CD14-positive monocyte (primary cell): ENCODE measurements at places on chromosomes 4 and X. TPM values are rescaled to one million over a fixed set of nuclear protein-coding genes. Genes with fewer than 3 reads are reported as not detected.

GRCh38 chr4:124278477-124278876 is 434.1 kb downstream of the ANKRD50 start:
- no peaks in the 10 kb centered on the region for H3K27me3 ChIP-seq
- H3K4me1 ChIP-seq = no peaks in the 10 kb centered on the region
- H3K27ac ChIP-seq = no peak overlapping the region
- no peak for DNase-seq
- H3K36me3 ChIP-seq = no peaks in the 10 kb centered on the region

DNA sequence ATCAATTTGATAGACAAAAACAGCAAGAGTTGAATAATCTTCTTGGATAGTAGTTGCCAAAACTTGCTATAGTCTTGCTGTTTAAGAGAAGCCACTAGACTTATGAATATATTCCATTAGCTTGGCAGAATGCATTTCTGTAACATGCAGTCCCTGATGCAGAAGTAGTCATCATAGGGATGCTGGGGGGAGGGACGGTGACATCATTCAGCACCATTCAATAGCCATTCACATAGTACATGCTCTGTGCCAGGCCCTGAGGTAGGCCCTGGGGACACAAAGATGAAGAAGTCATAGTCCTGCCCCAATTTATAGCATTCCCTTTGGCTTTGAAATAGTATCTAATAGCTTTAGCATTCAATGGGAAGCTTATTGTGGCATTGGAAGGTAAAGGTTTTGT is 185.5 kb upstream of the AFF2 start:
- H3K4me1 ChIP-seq = peaks cover 40% of the 10 kb centered on the region
- no peak for DNase-seq
- no peak overlapping the region for H3K27ac ChIP-seq
- H3K4me3 ChIP-seq = no peak overlapping the region
- H3K27me3 ChIP-seq = no peaks in the 10 kb centered on the region
- H3K36me3 ChIP-seq = no peaks in the 10 kb centered on the region

DNA sequence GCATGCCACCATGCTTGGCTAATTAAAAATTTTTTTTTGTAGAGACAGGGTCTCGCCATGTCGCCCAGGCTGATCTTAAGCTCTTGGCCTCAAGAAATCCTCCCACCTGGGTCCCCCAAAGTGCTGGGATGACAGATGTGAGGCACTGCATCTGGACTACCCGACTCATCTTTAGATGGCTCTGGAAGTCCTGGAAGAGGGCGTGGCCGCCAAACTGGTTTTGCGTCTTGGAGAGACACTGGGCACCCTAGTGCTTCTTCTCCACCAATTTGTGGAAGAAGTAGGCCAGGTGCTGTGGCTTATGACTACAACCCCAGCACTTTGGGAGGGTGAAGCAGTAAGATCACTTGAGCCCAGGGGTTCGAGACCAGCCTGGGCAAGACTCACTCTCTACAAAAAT is 47.6 kb downstream of the HOPX start:
- H3K36me3 ChIP-seq = no peaks in the 10 kb centered on the region
- no peaks in the 10 kb centered on the region for H3K4me1 ChIP-seq
- H3K27me3 ChIP-seq = no peaks in the 10 kb centered on the region
- no peak overlapping the region for H3K4me3 ChIP-seq
- H3K27ac ChIP-seq = no peak overlapping the region

DNA sequence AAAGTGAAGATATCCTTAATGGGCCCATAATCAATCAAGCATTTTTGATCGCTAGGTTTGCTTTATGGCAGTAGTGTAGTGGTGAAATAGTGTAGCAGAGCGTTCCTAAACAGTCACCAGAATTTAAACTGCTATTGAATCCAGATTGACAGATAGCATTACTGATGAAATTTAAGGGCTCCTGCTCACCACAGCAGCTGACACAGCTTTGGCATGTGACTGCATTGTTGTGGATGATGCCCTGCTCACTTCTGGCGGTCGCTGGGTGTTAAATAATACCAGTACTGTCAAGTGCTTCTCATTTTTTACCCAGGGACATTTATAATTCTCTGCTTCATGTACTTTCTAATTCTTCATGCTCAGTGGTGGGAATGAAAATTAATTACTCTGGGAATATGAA is 102.0 kb upstream of the ARHGAP24 start:
- DNase-seq = no peak
- no peaks in the 10 kb centered on the region for H3K27me3 ChIP-seq
- H3K4me3 ChIP-seq = no peak overlapping the region
- no peak overlapping the region for H3K27ac ChIP-seq
- H3K4me1 ChIP-seq = no peaks in the 10 kb centered on the region

GRCh38 chr4:26152056-26152455 is 168.8 kb upstream of the RBPJ start:
- H3K27me3 ChIP-seq = no peaks in the 10 kb centered on the region
- H3K27ac ChIP-seq = no peak overlapping the region
- no peak overlapping the region for H3K4me3 ChIP-seq
- H3K4me1 ChIP-seq = peaks cover 34% of the 10 kb centered on the region
- no peak for DNase-seq

- peaks cover 7% of the 10 kb centered on the region for H3K36me3 ChIP-seq
- H3K4me1 ChIP-seq = no peaks in the 10 kb centered on the region
- no peaks in the 10 kb centered on the region for H3K27me3 ChIP-seq
- no peak overlapping the region for H3K4me3 ChIP-seq
- H3K27ac ChIP-seq = no peak overlapping the region
- DNase-seq = no peak
These were observed 41.3 kb downstream of the KIF4A start for GRCh38 chrX:70331161-70331560.

- H3K27me3 ChIP-seq = no peaks in the 10 kb centered on the region
- DNase-seq = no peak
- H3K4me3 ChIP-seq = no peak overlapping the region
These were observed 3.6 kb upstream of the TDO2 start for GRCh38 chr4:155899891-155900290.

DNA sequence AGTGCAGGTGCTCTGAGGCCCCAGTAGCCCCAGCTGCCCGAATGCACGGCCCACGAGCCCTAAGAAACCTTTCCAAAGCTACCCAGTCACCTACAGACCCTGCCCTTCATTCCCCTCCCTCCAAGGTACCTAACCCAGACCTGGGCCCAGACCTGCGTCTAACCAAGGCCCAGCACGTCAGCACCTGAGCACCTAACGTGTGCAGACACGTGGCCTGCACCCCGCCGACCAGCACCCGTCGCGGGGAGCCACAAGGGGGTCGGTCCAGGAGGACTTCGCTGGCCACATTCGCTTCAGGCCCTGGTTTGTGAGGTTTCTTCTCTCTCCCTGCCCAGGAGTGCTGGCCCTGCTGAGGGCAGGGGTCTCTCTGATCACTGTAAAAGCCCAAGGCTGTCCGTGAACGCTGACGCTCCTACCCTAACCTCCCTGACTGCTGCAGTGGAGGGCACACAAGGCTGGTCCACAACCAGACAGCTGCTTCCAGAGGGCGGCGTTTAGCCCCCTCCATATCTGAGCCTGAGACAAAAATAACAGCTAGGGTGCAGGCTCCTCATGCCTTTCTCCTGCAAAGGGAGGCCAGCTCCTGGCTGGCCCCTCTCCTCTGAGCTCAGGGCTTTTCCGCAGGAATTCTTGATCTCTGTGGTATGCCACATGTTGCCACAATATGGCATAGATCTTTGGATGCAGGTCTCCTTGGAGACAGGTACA is 31.8 kb downstream of the WDR1 start:
- H3K4me1 ChIP-seq = no peaks in the 10 kb centered on the region
- H3K27ac ChIP-seq = no peak overlapping the region
- DNase-seq = no peak
- H3K27me3 ChIP-seq = no peaks in the 10 kb centered on the region

DNA sequence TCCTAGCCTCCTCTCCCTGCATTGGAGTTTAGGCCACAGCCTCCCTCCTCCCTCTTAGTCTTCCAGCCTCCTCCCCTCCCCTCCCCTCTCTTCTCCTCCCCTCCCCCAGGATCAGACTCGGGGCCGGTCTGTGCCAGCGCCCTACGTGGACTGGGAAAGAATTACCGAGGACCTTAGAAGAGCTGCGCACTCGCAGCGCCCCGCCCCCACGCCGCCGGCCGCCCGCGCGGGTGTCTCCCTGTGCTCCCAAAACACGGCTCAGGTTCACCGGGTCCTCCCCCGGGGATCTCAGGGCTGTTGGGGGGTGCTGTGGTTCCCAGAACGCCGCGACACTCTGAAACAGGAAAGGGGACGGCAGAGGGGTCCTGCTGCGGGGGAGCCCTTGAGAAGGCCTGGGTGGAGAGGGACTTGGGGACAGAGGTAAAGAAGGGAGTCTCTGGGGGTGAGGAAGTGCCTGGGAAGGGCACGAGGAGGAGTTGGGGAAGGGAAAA is 122.3 kb upstream of the TBL1X start:
- peaks cover 48% of the 10 kb centered on the region for H3K4me1 ChIP-seq
- peak; percentile 70 for DNase-seq
- no peaks in the 10 kb centered on the region for H3K36me3 ChIP-seq
- no peak overlapping the region for H3K27ac ChIP-seq

DNA sequence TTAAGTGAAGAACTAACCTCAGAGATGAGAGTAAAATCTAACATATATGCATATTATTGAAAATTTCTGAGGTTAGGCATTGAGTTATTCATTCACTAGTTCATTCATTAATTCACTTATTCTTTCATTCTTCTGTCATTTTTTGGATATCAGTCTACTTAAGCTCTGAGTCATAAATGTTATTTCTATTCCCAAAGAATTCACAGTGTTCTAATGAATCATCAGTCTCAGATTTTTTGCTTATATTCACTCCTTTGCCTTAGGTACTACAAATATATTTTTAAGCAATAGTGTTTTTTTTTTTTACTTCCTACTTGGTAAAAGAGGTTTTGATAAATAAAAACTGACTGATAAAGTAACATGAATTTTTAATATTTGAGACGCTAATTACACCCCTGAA is 95.2 kb upstream of the DKK2 start:
- H3K27me3 ChIP-seq = no peaks in the 10 kb centered on the region
- no peaks in the 10 kb centered on the region for H3K36me3 ChIP-seq
- no peak for DNase-seq
- H3K27ac ChIP-seq = no peak overlapping the region

GRCh38 chrX:72030431-72030830 is 101.3 kb downstream of the RTL5 start:
- no peaks in the 10 kb centered on the region for H3K36me3 ChIP-seq
- H3K4me1 ChIP-seq = no peaks in the 10 kb centered on the region
- H3K27ac ChIP-seq = no peak overlapping the region
- no peaks in the 10 kb centered on the region for H3K27me3 ChIP-seq
- no peak overlapping the region for H3K4me3 ChIP-seq

DNA sequence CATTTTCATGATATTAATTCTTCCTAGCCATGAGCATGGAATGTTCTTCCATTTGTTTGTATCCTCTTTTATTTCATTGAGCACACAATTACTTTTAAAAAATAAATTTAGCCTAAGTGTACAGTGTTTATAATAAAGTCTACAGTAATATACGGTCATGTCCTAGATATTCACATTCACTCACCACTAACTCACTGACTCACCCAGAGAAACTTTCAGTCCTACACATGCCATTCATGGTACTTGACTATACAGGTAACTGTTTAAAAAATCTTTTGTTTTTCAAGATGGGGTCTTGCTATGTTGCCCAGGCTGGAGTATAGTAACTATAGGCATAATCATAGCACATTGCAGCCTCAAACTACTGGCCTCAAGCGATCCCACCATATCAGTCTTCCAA is 348.1 kb downstream of the RAPGEF2 start:
- H3K4me1 ChIP-seq = no peaks in the 10 kb centered on the region
- no peak for DNase-seq
- H3K36me3 ChIP-seq = no peaks in the 10 kb centered on the region

- no peak overlapping the region for H3K4me3 ChIP-seq
- H3K27ac ChIP-seq = no peak overlapping the region
- H3K36me3 ChIP-seq = peaks cover 42% of the 10 kb centered on the region
- DNase-seq = no peak
- H3K27me3 ChIP-seq = no peaks in the 10 kb centered on the region
These were observed 3.9 kb downstream of the RPL10 start for GRCh38 chrX:154401918-154402621.

BEX5 gene
- 0.24 TPM in 1 of 2 replicates, not detected in the other for polyA plus RNA-seq

MFAP3L gene
- polyA plus RNA-seq = 0.01 TPM in 1 of 2 replicates, not detected in the other

EMCN gene
- not detected for polyA plus RNA-seq

SYTL4 gene
- polyA plus RNA-seq = not detected

CT45A2 gene
- not detected in 2 replicates for polyA plus RNA-seq

ZFP42 gene
- not detected for polyA plus RNA-seq

PRKG2 gene
- not detected in 2 replicates for polyA plus RNA-seq
